ENCODE measurements at places on chromosomes 1 and 21. TPM values are rescaled to one million over a fixed set of nuclear protein-coding genes. Genes with fewer than 3 reads are reported as not detected.

GRCh38 chr1:181630398-181630797, 147.1 kb downstream of the CACNA1E start:
- H3K36me3 ChIP-seq: no peaks in the 10 kb centered on the region
- no peak overlapping the region for H3K4me3 ChIP-seq
- no peaks in the 10 kb centered on the region for H3K4me1 ChIP-seq
- no peak for DNase-seq
- H3K27ac ChIP-seq: no peak overlapping the region

DNA sequence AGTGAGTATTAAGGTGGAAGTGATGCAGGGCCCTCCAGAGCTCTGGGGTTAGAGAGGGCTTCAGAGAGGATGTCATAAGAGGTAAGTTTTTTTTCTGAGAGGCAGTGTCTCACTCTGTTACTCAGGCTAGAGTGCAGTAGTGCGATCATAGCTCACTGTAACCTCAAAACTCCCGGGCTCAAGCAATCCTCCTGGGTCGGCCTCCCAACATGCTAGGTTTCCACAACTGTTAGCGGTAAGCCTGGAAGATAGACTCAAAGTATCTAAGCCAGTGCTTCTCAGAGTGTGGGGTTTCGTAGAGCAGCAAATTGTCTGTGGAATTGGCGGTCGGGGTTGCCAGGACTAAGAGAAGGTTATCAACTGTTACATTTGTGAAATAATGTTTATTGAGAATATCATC, 18.6 kb upstream of the IGSF3 start:
- H3K4me3 ChIP-seq: no peak overlapping the region
- DNase-seq: no peak
- H3K27ac ChIP-seq: no peak overlapping the region

DNA sequence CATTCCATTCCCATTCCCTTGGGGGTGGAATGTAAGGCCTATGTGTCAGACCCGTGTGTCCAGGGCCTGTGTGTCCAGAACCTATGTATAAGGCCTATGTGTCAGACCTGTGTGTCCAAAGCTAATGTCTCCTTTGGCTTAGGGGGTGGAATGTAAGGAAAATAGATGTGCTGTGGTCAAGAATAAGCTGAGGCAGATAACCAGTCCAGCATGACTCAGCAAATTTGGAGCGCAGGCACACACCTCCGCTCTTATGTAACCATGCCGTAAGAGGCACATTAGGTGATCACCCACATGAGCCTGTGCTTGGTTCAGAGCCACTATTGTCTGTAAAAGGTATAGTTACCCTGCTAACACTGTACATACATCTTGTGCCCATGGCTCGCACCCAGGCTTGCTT, 150.8 kb upstream of the SGIP1 start:
- no peaks in the 10 kb centered on the region for H3K27me3 ChIP-seq
- DNase-seq: no peak
- peaks cover 24% of the 10 kb centered on the region for H3K36me3 ChIP-seq
- peaks cover 15% of the 10 kb centered on the region for H3K4me1 ChIP-seq
- no peak overlapping the region for H3K27ac ChIP-seq
- no peak overlapping the region for H3K4me3 ChIP-seq

- H3K27ac ChIP-seq: peak overlapping the region; percentile 87
- peak; percentile 55 for DNase-seq
- H3K36me3 ChIP-seq: peaks cover 21% of the 10 kb centered on the region
Measured at GRCh38 chr21:39314143-39315027, 953 bp upstream of the BRWD1 start.

GRCh38 chr1:155504207-155504606, 58.4 kb downstream of the ASH1L start:
- no peak overlapping the region for H3K27ac ChIP-seq
- H3K4me1 ChIP-seq: peaks cover 29% of the 10 kb centered on the region
- H3K27me3 ChIP-seq: no peaks in the 10 kb centered on the region
- DNase-seq: no peak
- no peaks in the 10 kb centered on the region for H3K36me3 ChIP-seq

DNA sequence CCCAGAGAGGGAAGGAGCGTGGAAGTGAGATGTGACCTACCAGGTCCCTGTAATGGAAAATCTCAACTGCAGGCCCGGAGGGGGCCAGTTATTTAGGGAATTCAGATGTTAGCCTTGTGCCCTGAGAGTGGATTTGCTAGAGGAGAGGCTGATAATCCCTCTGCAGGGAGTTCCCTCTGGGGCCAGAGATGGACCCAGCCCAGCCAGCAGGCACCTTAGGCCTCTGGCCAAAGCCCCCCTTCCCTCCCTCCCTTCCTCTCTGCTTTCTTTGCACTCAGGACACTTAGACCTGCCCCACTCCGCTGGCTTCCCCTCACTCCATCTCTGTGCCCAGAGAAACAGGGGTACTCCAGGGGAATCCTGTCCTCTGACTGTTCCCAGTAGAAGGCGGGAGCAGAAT, 1.5 kb upstream of the ATP1A2 start:
- no peaks in the 10 kb centered on the region for H3K36me3 ChIP-seq
- no peak for DNase-seq
- no peaks in the 10 kb centered on the region for H3K4me1 ChIP-seq
- H3K4me3 ChIP-seq: no peak overlapping the region
- peaks cover 23% of the 10 kb centered on the region for H3K27me3 ChIP-seq

GRCh38 chr1:75745276-75745675, 20.8 kb downstream of the ACADM start:
- H3K27ac ChIP-seq: no peak overlapping the region
- peaks cover 5% of the 10 kb centered on the region for H3K4me1 ChIP-seq
- H3K27me3 ChIP-seq: no peaks in the 10 kb centered on the region
- no peak for DNase-seq
- peaks cover 32% of the 10 kb centered on the region for H3K36me3 ChIP-seq
- no peak overlapping the region for H3K4me3 ChIP-seq

- peak overlapping the region; percentile 85 for H3K27ac ChIP-seq
Measured at GRCh38 chr1:22104865-22105437, 37.9 kb downstream of the WNT4 start.

DNA sequence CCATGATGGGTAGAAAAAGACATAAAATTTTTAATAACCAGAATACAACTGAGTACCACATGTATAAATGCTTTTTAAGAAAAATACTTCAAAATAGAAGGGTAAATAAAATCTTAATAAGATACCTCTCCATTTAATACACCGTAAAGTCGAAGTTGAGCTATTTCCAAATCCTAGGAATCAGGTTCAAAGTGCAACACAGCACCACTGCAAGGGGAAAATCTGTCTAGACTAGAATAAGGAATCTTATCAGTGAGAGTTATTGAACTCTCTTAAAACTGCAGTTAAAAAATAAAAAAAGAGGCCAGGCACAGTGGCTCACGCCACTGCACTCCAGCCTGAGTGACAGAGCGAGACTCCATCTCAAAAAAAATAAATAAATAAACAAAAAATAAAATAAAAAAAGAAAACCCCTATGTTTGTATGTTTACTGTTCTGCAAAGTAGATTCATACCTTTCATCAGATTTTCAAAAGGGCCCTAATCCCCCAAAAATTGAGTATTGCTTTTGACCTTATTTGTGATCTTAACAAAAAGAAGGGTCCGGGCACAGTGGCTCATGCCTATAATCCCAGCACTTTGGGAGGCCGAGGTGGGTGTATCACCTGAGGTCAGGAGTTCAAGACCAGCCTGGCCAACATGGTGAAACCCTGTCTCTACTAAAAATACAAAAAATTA, 109.0 kb downstream of the EIF4G3 start:
- no peak overlapping the region for H3K27ac ChIP-seq
- H3K4me1 ChIP-seq: no peaks in the 10 kb centered on the region
- peaks cover 2% of the 10 kb centered on the region for H3K36me3 ChIP-seq
- H3K4me3 ChIP-seq: no peak overlapping the region
- no peak for DNase-seq
- no peaks in the 10 kb centered on the region for H3K27me3 ChIP-seq

DNA sequence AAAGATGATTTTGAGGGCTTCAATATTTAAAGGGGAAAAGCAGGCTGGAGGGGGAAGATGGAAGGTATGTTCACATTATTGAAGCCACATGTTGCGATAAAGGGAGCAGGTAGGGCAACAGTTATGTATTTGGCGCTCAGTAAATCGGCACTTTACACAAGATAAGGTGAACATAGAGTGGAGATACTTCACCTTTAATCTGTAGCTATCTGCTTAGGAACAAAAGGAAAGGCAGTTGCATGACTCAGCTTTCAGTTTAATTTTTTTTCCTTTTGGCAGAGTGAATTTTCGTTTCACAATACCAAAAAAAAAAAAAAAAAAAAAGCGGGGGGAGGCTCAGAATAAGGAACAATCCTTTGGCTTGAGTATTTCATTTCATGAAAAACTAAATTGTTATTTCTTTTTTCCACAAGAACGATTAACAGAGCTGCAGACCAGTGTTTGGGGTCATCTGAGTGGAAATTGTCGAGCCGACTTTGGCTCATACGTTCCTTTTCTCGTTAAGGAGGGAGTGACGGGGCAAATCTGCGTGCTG, 1.1 kb upstream of the COQ8A start:
- H3K4me3 ChIP-seq: peak overlapping the region; percentile 76
- peaks cover 33% of the 10 kb centered on the region for H3K4me1 ChIP-seq
- peaks cover 12% of the 10 kb centered on the region for H3K36me3 ChIP-seq
- H3K27me3 ChIP-seq: peaks cover 3% of the 10 kb centered on the region

Gene TNFRSF9
- total RNA-seq: 8.0 TPM

Gene ZNF593
- total RNA-seq: 22.9 TPM

Gene OR2L2
- 0.10 TPM for total RNA-seq

Data from activated CD4-positive, alpha-beta memory T cell treated with anti-CD3 and anti-CD28 coated beads, Interleukin-2, amount 10 ng/mL, durations not matched to agents 7 days and 5 days (primary cell).